ENCODE measurements at places on chromosomes 5 and 9.

GRCh38 chr5:78293851-78294247 is 649 bp downstream of the AP3B1 start:
- no peak for DNase-seq

- DNase-seq = no peak
Measured at GRCh38 chr9:94867281-94867841, 140.9 kb downstream of the AOPEP start.

GRCh38 chr9:115207003-115207836 is 89.3 kb upstream of the TNC start:
- DNase-seq = no peak

- DNase-seq = no peak
Measured at GRCh38 chr5:94191604-94192003, 426.8 kb downstream of the KIAA0825 start.

DNA sequence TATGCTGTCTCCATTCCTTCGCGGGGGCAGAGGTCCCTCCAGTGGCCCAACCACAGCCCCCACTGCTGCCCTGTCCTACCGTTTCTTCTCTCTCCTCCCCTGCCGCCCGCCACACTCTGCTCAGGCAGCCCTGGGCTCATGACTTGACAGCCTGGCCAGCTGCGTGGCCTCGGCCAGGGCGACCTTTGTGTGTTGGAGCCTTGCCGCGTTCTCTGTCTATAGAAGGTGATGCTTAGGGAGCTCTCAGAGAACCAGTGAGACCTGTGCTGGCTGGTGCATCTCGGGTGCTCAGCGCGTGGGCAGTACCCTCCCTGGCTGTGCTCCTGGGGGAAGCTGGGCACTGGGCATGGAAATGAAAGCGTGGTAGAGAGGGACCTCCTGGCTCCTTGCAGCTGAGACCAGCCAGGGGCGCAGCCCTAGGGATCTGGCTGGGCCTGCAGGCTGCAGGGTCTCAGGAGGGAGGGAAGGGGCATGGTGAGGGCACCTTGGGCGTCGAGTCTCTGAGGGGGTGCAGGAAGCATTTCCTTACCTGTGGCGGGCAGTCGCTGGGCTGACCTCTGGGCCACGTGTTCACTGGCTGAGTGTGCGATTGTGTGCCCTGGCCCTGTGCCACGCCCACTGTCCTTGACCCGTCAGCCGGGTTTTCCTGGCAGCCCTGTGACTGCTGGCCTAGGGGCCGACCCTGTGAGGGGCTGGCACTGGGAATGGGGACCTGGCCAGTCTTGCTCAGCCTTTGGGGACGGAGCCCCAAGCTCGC is 50.3 kb downstream of the RXRA start:
- no peak for DNase-seq

DNA sequence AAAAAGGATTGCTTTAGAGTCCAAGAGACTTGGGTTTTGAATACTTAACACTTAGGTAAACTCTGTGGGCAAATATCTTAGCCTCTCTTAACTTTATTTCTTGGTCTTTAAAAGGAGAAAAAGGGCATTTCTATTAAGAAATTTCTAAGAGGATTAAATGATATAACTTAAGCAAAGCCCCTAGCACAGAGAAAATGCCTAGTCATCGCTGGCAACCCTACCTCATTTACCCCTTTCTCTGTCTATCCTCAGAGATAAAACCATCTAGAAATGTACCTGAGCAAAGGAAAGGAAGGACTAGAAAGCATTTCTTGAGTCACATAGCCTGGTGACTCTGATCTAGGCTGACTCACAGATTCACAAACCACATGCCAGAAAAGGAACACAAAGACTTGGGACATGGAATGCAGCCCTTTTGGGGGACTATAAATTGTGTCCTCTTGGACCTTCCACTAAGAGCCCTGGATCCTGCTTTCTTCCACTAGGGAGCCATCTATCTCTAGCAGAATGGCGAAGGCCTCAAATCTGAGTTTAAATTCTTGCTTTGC is 120.6 kb downstream of the FOXD1 start:
- no peak for DNase-seq

DNA sequence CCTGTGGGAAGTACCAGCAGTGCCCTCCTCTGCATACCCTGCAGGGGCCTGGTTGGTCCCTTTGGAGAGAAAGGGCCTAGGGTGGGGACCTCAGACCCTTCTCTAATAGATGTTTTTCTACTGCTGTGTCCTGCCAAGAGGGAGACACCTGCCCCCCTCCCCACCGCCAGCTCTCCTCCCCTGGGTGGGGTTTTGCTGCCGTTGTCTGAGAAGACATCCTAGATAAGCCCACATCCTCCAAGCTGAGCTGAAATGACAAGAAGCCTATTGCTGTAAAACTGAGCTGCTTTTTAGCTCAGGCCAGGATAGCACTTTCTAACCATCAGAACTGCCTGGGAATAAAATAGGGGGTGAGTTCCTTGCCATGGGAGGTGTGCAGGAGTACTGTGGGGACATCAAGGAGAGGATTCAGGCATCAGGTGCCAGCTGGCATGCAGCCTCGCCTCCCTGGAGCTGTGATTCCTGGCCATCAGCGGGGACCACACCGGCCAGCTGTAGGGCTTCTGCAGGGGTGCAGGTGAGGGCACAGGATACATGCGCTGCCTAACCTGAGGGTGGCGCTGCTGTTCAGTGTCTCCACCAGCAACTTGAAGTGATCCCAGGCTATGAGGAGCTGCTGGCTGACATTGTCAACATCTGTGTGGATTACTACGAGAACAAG is 37.9 kb downstream of the CYFIP2 start:
- peak; percentile 20 for DNase-seq

- no peak for DNase-seq
Measured at GRCh38 chr5:174715804-174716203, 8.6 kb upstream of the MSX2 start.

GRCh38 chr5:82352146-82352791 is 74.1 kb upstream of the RPS23 start:
- DNase-seq = no peak

- no peak for DNase-seq
Measured at GRCh38 chr9:99269416-99269815, 47.3 kb downstream of the SEC61B start.

DNA sequence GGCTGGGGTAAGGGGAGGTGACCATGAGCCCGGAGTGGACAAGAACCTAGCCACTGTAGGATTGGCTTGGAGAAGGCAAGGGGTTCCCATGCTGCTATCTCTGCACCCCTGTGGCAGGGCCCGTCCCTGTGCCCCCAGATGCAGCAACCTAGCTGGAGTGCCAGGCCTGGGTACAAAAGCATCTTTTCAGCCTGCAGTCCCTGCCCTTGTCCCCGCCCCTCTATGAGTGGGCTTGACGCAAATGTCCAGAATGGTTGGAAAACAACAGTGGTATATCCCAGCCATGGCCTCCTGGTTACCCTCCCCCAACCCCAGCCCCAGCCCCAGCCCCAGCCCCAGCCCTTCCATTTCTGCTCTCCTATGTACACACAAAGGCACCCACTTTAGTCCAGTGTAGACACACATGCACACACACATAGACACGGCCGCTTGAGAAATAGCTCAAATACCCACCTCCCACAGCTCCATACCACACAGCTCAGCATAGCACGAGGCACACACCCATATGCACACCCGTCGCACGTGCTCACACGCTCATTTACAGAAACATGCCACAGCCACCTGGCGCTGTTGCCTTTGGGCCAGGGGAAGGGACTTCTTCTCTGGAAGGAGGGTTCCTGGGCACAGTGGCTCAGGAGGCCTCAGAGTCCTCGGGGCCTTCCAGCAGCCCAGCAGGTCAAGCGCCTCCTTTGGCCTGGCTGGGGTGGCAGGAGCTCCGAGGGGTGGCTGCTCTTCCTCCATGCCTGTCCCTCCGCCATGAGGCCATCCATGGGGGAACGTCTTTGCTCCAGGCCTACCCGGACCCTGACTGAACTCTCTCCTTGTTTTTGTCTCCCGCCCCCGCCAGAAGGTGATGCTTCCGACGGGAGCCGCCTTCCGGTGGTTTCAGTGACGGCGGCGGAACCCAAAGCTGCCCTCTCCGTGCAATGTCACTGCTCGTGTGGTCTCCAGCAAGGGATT is 34.1 kb downstream of the CXXC5 start:
- no peak for DNase-seq

DNA sequence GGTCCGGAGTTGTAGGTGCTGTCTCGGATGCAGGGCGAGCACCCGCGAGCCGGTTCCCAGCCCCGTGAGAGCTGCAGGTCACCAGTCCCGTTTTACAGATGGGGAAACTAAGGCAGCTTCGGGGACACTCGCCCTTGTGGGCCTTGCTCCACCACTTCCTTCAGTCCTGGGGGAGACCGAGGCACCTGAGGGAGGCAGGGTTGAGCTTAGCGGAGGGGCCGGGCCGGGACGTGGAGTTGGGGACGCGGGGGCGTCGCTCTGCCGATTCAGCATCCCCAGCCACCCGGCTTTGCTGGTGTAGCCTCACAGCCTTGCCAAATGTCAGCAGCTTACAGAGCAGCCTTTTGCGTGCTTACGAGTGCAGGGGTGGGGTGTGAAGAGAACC is 530 bp downstream of the BBLN start:
- peak; percentile 56 for DNase-seq

GRCh38 chr5:165139262-165139661 is 1633.8 kb downstream of the MAT2B start:
- no peak for DNase-seq

- no peak for DNase-seq
Measured at GRCh38 chr5:147407094-147407681, 102.7 kb downstream of the DPYSL3 start.

GRCh38 chr5:82403026-82403425 is 124.9 kb upstream of the RPS23 start:
- no peak for DNase-seq

- no peak for DNase-seq
Measured at GRCh38 chr5:93995126-93995621, 253.8 kb upstream of the POU5F2 start.

DNA sequence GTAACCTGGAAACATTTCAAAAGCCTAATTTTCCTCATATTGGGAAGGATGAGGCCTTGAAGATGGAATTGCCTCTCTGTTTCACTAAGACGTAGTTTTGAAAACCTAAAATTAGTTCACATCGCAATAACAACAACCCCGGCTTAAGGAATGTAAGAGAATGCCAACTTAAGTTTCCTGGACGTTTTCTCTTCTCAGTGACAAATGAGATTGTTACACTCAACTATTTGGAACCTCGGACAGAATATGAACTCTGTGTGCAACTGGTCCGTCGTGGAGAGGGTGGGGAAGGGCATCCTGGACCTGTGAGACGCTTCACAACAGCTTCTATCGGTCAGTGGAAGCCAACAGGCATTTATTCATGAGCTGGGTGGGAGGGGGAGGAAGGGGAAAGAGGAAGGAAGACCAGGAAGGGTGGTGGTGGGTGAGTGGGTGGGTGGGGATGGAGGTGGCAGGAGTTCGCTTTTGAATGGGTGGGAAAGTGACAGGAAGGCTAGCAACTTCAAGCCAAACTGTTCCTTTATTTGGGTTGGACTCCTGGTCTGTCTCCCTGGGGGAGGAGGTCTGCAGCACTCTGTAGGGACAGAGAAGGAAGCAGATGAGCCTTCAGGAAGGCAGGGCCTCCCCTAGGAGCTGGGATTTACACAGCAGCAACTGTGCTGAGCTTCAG is 83.4 kb downstream of the TEK start:
- no peak for DNase-seq

DNA sequence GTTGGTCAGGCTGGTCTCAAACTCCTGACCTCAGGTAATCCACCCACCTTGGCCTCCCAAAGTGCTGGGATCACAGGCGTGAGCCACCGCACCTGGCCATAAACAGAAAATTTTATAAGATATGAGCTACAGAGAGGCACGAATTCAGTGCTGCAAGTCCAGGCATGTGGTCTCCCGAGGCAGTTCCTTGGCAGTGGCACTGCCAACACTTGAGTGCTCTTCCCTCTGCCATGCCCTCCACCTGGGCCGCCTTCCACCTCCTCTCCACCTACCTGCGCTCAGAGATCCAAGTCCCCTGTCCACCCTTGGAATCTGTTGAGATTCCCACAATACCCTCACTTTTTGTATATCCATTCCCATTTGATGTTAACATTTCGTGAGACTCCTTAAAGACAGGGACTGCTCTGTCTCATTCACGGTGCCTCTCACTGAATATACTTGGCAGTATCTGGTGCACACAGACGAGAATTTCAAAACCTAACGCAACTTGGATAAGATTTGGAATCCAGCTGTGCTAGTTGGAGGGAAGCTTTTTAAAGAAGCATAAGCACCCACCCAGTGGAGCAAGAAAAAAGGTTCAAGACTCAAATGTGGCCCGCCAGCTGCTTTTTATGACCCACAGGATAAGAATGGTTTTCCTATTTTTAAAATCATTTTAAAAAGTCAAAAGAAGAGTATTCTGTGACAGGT is 68.3 kb downstream of the DCP2 start:
- no peak for DNase-seq

DNA sequence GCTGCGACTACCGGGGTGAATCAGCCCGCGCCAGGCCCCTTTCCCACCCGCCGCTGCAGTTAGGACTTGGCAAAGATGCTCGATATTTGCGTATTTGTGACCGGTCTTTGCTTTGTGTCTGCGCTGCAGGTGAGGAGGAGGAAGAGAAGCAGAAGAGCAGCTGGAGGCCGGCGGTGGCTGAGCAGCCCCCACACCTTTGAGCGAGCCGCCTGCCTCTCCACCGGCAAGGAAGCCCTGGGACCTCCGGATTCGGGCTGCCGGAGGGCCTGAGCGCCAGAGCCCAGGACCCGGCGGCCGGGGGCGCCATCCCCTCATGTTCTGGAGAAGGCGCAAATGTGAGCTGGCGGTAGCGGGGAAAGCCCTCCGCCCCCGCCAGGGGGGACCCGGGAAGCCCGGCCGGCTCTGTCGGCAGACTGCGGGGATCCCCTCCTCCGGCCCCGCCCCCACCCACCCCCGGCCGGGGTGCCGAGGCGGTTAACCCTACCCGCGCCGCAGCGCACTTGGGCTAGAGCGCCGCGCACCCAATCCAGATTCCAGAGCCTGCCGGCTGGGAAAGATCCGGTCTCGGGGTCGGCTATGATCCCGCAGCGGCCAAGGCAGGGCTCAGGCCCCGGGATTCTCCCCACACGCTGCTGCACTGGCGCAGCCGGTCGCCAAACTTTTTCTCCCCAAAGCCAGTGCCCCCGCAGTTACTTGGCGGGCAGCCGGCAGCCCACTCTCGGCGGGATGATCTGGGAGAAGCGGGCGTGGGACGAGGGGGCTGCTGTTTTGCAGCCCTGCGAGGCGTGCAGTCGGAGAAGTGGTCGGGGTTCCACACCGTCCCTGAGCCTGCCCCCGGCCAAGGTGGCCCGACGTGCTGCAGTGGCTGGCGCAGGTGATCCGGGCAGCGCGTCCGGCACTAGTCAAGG is 800 bp upstream of the KCNN2 start:
- DNase-seq = no peak

GRCh38 chr9:76032038-76032796 is 141.7 kb downstream of the PCSK5 start:
- DNase-seq = no peak

DNA sequence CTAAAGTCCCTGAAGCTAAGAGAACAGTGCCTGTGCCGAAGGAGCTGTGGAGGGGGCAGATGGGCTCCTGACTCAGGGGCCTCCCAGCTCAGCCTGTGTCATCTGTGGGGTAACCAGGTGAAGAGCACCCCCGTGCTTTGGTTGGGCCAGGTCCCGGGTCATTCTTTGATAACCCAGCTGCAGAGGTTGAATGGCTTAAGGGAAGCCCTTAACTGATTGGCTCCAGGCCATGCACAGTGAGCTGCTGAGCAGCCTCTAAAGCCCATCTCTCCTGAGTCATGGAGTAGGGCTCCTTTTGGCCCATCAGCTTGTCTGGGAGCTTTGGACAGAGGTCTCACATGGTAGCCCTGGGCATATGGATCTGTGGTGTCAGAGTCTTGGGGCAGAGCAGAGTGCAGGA is 28.7 kb downstream of the COL27A1 start:
- DNase-seq = no peak

GRCh38 chr9:20447291-20447690 is 175.0 kb downstream of the MLLT3 start:
- DNase-seq = no peak

- no peak for DNase-seq
Measured at GRCh38 chr9:123016631-123017030, 16.8 kb upstream of the GPR21 start.

Data from stimulated activated naive CD4-positive, alpha-beta T cell treated with Interleukin-2 at 50 U/mL for 16 hours (primary cell).